ENCODE measurements at places on chromosomes 4 and X.
A peak's percentile ranks its signal among the peaks of the same experiment; 100 is the strongest.

- no peak for DNase-seq
Observed at GRCh38 chr4:129254526-129254925, 158.6 kb downstream of the C4orf33 start.

DNA sequence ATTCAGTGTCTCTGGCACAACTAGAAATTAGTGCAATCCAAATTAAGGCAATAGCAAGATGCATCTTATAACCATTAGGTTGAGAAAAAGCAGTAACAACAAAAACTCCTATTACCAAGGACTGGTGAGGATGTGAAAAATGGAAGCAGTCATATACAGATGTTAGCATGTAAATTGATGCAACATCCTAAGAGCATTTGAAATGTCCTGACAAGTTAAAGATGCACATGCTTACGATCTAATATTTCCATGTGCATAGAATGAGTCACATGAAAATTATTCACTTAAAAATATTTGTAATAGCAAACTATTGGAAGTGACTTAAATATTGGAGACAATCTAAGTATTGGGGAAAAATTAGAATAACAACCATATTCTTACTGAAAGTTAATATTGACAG lies 163.0 kb downstream of the FAM13A start:
- DNase-seq: no peak

DNA sequence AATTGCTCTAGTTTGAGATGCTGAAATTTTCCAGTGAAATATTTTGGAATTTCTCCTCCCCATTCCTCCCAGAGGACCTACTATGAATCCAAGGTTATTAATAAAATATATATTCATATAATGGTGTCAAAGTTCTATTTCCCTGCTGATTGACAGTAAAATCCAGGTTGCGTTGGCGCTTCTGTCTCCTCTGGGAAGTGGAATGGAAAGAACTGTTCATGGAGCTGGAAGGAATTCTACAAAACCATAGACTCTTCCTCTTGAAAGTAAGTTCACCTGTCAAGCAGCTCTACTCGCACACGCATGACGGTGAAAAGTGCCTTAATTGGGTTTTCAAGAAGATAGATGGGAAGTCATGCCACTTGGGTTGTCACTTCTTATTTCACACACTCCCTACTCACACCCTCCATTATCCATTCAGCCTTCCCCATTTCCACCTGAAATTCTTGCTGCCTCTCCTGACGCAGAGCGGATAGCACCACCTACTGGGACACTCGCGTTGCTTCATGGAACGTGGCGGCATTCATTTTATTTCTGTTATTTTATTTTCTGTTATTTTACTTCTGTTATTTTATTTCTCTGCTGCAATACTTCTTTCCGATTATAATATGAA lies 351.6 kb downstream of the NLGN4X start:
- DNase-seq: peak; percentile 31

DNA sequence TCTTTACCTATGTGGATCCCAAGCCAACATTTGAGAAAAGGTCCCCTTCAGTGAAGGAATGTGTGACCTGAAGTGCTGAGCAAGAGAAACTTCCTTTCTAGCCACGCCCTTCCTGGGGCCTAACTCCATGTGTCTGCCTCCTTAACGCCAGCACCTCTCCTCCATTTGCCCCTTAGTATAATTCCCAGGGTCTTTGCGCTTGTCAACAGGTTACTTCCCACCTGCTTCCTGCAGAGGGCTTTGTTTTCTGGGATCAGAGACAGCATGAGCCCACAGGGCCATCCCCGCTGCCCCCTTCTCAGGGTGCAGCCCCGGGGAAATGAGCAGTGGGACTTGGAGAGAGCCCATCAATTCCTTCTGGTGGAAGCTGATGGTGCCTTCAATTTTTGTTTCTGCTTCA lies 45.9 kb upstream of the DRD5 start:
- DNase-seq: no peak

- no peak for DNase-seq
Observed at GRCh38 chr4:95085124-95085833, 327.5 kb downstream of the BMPR1B start.

GRCh38 chr4:118745357-118745756 lies 60.2 kb downstream of the METTL14 start:
- DNase-seq: no peak

- DNase-seq: no peak
Observed at GRCh38 chrX:75273483-75273882, 402 bp upstream of the UPRT start.

DNA sequence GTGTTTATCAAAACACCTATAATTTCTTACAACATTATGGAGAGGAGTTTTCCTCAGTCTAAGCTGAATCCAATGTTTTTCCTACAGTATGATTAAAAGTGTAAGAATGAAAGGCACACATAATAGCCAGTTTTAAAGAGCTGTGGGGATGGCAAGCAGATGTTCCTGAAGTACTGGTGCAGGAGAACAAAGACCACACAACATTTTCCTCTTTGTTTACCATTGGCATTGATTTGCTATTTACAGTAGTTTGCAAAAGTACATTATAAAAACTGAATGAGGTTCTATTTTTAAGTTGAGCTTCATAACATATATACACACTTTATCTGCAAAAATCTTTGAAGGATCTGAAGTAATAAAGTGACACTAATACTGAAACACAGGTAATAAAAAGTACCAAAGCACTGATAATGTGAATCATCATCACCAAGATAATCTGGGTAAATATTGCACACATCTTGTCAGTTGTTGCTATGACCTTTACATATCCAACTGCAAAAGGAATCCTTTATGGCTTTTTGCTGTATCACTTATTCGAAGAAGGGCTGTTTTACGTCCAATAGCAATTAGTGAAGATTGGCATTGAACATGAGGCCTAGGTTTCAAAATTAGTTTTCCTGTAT lies 22.5 kb downstream of the TCEAL1 start:
- DNase-seq: peak; percentile 20

- DNase-seq: no peak
Observed at GRCh38 chr4:26377328-26378311, 56.8 kb downstream of the RBPJ start.

DNA sequence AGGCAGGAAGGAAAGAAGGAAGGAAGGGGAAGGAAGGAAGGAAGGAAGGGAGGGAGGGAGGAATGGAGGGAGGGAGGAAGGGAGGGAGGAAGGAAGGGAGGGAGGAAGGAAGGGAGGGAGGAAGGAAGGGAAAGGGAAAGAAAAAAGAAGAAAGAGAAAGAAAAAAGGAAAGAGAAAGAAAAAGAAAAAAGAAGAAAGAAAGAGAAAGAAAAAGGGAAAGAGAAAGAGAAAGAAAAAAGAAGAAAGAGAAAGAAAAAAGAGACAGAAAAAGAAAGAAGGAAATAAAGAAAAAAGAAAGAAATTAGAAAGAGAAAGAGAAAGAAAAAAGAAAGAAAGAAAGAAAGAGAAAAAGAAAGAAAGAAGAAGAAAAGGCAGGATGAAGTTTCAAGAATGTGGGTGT lies 15.0 kb upstream of the NHSL2 start:
- DNase-seq: no peak

DNA sequence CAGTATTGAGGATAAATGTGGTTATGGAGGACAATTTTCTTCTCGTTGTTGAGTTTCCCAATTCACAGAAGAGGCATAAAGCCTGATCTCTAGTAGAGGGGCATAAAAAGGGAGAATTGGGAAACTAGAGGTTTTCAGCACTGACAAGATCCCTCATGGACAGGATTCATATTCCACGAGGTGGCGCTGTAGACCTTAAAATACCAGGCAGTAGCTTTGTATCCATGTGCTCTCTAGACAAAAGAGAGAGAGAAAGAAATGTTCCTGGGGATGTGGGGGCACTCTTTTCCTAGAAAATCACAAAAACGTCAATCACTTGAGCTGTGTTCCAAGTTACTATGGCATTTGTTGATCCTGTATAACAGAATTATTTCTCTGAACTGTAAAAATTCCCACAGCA lies 128.3 kb downstream of the MAGEE1 start:
- DNase-seq: no peak

- DNase-seq: no peak
Observed at GRCh38 chr4:127622621-127622920, 10.2 kb upstream of the INTU start.

DNA sequence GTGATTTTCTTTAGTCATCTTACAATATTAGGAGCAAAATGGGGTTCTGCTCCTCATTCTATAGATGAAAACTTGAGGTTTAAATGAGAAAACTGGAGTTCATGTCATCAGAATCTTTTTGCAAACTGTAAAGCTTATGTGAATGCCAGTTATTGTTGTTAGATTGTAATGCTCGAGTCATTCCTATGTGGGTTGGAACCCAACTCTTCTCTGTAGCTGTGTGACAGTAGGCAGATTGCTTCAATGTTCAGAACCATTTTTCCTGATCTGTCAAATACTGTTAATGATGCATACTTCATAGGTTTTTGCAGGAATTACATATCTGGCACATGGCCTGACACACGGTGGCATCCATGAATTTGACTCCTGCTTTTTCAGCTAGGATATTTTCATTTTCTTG lies 178.9 kb downstream of the RAPGEF2 start:
- DNase-seq: no peak

DNA sequence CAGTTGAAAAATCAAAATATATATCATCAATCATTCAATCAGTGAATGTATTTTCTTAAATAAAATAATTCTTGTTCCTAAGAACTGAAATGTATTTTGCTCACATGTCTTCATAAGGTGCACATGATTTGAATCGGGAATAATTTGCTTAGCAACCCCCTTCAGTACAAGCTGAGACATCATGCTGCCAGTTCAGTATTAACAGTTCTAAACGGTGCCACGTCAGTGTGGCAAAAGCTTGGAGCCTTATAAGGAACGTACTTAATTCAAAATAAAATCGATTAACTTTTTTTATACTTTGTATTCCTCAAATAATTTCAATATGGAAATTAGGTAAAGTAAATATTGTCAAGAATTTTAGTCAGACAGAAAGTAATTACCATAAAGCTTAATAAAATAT lies 287.9 kb downstream of the CCSER1 start:
- DNase-seq: no peak

DNA sequence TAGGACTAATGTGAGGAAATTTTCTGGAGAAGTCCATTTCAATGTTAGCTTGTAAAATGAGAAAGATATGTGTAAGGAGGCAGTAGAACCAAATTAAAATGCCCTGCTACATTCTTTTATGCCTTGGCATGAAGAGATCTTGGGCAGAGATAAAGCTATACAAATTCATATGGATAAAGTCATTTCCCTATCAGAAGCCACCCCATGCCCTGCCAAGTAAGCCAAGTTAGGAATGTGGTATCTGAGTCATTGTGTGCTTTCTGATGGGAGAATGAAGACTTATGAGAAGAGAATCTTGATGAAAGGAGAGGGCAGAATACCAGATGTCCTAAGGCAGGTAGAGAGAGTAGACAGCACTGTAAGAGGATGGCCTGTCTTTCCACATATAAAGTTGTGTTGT lies 83.7 kb downstream of the TEX13A start:
- no peak for DNase-seq

DNA sequence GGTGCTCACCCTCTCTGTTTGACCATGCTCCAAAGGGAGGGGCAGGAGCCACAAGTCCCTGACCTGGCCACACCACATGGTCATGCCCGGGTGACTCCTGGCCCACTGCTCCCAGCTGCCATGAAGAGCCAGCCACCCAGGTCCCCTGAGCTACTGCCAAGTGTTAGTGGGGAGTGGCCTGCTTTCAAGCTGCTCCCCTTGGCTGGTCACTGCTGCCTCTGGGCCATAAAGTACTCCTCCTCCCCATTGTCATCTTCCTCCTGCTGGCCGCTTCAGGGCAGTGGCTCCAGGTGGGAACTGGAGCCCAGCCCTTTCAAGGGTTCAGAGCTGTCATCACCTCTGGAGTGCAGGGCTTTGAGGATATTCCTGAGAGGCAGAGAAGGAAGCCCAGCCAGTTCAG lies 27.3 kb upstream of the RBBP7 start:
- no peak for DNase-seq

GRCh38 chrX:151776181-151776731 lies 41.7 kb downstream of the CNGA2 start:
- DNase-seq: no peak

GRCh38 chr4:243426-243825 lies 61.8 kb downstream of the ZNF732 start:
- peak; percentile 55 for DNase-seq

GRCh38 chr4:176432811-176433540 lies 113.2 kb downstream of the SPCS3 start:
- DNase-seq: no peak

GRCh38 chrX:105502336-105502735 lies 281.8 kb upstream of the TEX13A start:
- no peak for DNase-seq

- no peak for DNase-seq
Observed at GRCh38 chr4:5638976-5639375, 69.4 kb downstream of the EVC2 start.

DNA sequence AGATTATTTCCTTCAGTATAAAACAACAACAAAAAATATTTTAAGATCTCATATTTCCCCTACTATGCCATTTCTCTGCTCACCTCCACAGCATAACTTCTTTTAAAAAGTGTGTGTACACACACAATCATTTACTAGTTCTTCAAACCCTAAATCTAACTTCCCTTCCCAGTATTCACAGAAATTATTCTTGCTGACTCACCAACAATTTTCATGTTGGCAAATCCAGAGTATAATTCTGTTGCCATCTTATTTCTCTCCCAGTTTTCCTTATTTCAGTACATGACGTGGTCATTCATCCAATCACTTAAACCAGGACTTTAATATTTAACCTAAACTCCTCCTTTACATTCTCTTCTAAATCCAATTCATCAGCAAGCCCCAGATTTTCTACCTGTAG lies 11.4 kb upstream of the RAP1GDS1 start:
- no peak for DNase-seq

GRCh38 chrX:125786316-125786715 lies 379.8 kb downstream of the DCAF12L2 start:
- DNase-seq: no peak

DNA sequence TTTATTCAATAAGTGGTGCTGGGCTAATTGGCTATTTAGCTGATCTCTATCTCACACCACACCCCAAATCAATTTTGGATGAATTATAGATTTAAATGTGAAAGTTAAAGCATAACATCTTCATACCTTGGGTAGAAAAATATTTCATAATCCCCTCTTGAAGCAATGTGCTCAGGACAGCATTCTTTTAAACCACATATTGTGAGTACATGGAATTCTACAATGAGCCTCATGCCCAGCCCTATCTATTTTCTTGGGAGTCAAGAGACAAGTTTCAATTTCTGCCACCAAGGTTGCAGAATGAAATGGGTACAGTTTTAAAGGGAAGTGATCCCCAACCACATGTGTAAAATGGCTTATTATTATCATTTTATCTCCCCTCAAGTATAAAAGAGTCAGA lies 30.6 kb upstream of the GPRIN3 start:
- DNase-seq: no peak

- no peak for DNase-seq
Observed at GRCh38 chr4:186023975-186024374, 45.0 kb upstream of the TLR3 start.

DNA sequence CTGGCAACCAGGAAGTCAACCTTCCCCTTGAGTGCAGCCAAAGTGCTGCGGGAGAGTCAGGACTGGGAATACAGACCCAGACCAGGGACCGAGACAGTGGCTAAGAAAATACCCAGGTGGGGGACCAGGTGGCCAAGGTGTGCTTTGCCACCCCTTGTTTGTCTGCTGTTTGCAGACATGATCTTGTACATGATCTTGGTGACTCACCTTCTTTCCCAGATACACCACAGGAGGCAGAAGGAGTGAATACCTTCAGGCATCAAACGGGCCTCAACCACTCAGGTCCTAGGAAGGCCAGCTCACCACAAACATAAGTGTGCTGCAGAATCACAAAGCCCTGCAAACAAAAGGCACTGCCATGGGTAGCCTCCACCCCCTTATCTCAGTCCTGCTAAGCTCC lies 62.0 kb downstream of the CNGA2 start:
- no peak for DNase-seq

Measured in NCI-H1092 treated with DMSO at 0.1 percent for 48 hours (cell line).